ENCODE measurements at places on chromosomes 1 and 21.

DNA sequence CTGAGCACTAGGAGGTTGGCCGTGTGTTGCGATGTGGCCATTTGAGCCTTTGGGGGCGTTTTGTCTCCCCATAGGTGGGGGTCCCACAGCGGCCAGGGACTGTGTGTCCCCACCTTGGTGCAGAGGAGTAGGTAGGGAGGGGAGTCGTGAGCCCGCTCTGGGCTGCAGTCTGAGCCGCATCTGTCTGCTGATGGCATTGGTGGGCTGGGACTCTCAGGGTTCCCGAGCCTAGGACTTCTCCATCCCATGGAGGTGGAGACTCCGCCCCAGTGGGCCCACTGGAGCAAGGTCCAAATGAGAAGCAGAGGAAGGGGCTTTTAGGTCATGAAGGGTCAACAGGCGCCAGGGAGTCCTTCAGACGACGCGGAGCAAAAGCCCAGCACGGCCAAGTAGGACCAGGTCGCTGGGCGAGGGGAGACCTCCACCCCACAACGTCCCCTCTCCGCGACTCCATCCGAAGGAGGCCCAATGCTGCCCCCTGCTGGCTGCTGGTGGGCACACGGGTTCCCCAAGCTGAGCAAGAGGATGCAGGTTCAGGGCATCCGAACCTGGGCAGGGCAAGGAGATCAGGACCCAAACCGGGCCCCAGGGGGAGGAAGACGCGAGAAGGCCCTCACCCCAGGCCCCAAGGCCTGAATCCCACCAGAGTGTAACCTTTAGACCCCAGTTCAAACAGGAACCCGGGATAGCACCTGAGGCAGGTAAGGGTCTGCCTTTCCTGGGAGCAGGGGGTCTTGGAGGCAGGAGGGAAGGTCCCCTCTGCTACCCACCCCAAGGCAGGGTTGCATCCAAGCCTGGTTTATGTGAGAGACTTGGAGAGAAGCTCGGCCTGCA is 14.9 kb downstream of the TTC34 start:
- DNase-seq, result peak; percentile 79

GRCh38 chr1:4736254-4736653 is 81.8 kb downstream of the AJAP1 start:
- DNase-seq, result no peak

GRCh38 chr1:234684856-234685255 is 74.9 kb upstream of the IRF2BP2 start:
- DNase-seq, result no peak

DNA sequence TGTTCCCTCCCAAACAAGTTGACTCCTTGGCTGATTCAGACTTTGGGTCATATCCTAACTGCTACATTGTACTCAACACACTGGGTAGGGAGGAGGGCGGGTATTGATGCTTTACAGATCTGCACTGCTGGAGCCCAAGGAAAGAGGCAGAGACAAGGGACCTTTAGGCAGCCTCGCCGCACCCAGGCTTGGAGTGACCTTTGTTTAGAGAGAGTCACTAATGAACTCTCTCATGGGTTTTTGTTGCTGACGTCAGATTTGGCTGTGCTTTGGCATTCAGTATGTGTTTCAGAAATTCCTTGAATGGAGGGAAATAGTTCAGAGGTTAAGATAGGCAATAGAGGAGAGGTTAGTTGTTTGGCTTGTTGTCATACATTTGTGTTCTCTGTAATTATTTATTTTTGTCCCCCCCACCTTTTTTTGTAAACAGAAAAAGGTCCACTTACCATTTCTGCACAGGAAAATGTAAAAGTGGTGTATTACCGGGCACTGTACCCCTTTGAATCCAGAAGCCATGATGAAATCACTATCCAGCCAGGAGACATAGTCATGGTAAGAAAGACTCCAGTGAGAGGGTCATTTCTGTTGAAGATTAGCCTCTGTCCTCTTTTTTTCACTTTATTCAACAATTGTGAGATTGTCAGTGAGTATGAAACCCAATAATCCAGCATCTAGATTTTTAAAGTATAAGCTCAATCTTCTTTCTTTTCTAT is 116.1 kb downstream of the ATP5PO start:
- DNase-seq, result no peak

DNA sequence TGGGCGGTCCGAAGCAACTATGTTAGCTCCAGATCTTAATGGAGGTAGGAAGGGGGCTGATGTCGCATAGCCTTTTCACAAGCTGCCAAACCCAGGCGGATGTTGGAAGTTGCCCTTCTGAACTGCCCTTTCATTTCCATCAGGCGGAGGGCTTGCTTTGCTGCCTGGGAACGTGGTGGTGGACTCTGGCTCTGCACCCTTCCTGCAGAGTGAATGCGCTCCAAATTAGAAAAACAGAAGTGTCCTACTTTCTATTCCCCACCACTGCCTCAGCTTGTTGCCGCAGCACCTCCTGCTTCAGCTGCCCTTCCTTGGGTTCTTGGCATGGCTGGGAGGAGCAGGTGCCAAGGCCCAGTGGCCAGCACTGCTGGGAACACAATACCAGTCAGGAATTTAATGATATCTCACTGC is 60.6 kb downstream of the AK4 start:
- DNase-seq, result no peak

DNA sequence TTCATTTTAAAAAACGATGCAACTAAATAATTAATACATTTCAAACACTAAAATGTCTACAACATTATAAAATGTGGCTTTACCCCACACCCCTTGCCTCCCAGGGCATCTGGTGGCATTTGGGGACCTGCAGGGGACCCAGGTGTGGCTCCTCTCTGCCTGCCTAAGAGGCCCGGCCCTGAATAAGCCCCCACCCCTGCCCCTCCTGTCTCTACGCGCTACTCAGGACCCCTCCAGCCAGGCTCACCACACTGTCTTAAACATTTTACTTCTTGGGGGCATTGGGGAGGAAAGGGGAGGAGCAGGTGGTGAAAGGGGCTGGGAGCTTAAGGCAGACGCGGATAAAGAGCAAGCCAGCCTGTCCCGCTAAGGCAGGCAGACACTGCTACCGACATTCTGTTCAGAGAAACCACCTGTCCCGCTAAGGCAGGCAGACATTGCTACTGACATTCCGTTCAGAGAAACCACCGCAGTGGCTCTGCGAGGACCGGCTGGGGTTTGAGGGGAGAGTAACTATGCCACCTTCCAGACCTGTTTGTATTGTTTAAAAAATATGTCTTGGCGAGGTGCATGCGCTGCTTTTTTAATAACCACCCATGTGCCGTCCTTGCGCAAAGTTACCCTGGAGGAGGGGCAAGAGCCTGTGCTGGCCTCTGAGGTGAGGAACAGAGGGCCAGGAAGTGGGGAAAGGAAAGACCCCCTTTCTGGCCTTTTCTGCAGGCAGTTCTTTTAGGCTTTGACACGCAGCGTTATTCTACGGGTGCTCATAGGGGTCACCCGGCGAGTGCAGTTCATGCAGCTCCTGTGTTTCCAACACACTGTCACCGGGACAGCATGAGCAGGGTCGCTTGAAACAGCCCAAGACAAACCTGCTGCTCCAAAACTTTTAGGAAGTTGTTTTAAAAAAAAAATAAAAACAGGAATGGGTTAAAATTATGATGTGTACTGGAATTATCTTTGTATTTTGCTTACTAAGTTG is 51.3 kb upstream of the RIPK4 start:
- no peak for DNase-seq

- no peak for DNase-seq
These were observed 7.7 kb downstream of the TMEM61 start for GRCh38 chr1:54987919-54988705.

- DNase-seq, result no peak
These were observed 55.6 kb downstream of the TNR start for GRCh38 chr1:175687622-175688415.

GRCh38 chr1:226950871-226951270 is 10.8 kb downstream of the COQ8A start:
- DNase-seq, result no peak

DNA sequence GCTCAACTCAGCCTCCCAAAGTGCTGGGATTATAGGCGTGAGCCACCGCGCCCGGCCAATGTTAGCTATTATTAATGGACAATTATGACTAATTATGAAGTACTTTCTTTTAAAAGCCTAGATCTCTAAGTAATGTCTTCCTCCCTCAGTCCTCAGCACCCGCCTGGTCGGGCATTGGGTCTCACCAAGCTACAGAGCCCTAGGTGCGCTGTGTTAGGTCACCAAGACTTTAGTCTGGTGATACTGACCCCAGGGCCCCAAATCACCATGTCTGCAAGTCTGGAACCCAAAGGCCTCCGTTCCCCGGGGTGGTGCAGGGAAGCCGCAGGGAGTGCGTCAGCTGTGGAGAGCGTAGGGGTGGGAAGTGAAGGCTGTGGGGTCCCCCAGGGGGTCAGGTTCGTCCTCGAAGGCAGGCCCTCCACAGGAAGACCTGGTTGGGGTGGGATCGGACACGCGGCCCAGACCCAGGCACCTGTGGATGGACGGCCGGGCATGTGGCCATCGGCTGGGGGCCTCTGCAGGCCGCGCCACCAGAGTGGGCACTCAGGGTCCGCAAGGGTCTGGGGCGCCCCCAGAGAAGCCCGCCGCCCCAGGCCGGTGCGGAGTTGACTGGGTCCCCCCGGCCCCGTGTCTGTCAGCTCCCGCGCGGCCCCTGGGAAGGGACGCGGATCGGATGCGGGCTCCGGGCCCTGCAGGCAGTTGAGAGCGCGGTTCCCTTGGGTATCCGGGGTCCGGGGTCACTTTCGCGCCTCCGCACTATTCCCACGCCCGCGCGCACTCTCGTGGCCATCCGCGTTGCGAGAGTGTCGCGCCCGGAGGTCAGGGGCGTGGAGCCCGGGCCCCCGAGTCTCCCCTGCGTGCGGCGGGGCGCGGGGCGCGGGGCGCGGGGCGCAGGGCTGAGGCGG is 710 bp upstream of the PDXK start:
- no peak for DNase-seq

DNA sequence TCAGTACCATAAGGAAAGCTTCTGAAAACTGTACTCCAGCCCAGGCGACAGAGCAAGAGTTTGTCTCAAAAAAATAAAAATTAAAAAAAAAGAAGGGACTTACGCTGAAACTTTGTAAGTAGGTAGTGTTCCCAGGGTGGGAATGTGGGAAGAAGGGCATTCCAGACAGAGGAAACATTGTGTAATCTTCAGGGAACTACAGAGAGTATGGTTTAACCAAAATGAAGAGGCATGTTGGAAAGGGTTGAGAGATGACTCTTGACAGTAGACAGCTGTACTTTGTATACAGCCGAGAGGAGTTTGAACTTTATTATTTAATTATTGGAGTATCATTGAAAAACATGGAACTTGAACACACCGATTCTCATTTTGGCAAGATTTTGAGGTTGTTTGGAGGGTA is 43.0 kb downstream of the PPP2R5A start:
- no peak for DNase-seq

GRCh38 chr1:28172713-28173150 is 3.8 kb downstream of the PTAFR start:
- no peak for DNase-seq

DNA sequence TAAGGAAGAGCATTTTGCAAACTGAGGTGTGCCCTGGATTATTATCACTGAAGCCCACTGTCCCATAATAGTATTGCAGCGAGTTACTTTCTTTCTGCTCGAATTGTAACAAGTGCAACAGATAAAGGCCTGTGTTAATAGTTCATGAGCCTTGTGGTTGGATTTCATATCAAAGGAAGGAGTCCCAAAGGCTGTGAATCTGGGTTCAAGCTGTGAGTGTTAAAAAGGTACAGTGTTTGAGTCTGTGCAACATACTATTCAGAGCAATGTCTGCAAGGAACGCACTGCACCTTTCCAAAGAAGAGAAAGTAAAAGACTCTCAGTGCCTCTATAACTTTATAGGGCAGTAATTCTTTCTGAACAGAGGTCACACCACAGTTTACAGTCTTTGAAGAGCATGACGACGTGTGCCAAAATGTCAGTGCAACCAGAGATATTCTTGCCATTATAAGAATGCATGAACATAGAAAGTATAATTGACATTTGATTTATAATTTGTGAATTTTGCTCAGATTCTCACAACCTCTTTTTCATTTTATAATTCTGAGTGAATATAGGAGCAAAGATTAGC is 79.1 kb downstream of the CDC7 start:
- no peak for DNase-seq

GRCh38 chr1:75696000-75696399 is 28.5 kb upstream of the ACADM start:
- DNase-seq, result no peak

- DNase-seq, result no peak
These were observed 8.9 kb downstream of the LYST start for GRCh38 chr1:235857756-235858155.

- no peak for DNase-seq
These were observed 3.7 kb upstream of the PHACTR4 start for GRCh38 chr1:28365864-28366263.

DNA sequence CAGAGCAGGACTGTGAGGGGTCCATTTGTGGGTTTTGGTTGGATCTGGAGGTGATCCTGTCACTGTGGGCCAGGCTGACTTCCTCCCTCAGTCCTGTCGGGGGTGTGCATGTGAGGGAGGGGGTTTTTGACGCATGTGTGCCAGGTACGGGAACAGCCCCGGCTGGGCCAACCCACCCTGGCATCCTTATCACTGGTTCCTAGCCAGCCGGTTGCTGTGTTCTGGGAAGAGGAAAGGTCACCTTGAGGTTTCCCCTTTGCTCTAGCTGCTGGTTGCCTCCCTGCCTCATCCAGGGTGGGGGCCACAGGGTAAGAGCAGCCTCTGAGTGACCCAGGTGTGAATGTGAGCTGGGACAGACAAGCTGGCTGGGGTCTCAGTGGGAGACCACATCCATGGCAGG is 2.5 kb downstream of the SLC26A9 start:
- no peak for DNase-seq

GRCh38 chr1:101407505-101408211 is 170.8 kb downstream of the S1PR1 start:
- no peak for DNase-seq

DNA sequence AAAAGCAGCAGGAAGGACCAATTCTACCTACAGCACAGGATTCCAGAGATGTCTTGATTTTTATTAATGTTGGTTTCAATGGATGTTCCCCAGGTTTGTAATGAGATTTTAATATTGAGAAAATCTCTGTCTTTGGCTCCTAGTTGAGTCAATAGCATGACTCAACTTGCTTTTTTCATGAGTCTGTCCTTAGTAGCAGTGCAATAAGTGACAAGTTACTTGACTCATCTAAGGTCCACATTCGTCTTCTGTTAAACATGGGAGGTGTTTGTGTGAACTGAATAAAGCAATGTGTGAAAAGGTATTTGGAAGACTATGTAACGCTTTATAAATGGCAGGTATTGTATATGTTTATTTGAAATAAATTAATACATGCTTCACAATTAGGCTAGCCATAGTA is 645.0 kb upstream of the PTBP2 start:
- DNase-seq, result no peak

DNA sequence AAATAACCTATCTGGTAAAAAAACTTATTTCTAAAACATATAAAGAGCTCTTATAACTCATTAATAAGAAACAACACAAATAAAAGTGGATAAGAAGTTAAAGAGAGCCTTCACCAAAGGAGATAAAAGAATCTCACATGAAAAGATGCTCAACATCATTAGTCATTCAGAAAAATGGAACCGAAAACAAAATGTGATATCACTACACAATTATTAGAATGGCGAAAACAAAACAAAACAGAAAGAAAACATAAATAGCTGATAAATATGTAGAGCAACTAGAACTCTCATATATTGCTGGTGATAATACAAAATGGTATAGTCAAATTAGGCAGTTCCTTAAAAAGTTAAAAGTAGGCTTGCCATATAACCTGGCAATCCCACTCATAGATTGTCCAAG is 1109.3 kb downstream of the PLA2G4A start:
- DNase-seq, result no peak

- no peak for DNase-seq
These were observed 10.9 kb downstream of the IER5 start for GRCh38 chr1:181099152-181100014.
